ENCODE measurements at places on chromosomes 2 and 18. TPM values are rescaled to one million over a fixed set of nuclear protein-coding genes. Genes with fewer than 3 reads are reported as not detected.

DNA sequence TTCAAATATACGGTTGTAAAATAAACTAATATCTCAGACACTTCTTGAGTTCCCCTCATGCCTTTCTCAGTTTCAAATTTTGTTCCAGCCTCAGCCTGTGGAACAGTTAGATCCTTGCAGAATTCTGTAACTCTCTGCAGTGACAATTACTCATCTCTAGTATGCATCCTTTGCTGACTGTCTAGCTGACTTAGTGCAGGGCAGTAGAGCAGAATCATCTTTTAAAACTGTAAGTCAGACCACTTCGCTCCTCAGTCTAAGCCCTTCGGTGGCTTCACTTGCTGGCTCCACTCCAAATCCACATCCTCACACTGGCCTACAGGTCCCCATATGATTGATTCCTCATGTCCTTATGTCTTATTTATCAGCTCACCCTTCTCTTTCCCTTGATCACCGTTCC is 164.1 kb upstream of the ZSWIM2 start:
- no peak for DNase-seq

- peak; percentile 72 for DNase-seq
Measured at GRCh38 chr2:217903859-217904613, 98.8 kb downstream of the TNS1 start.

GRCh38 chr2:225678792-225679191 is 279.3 kb downstream of the NYAP2 start:
- no peak for DNase-seq

DNA sequence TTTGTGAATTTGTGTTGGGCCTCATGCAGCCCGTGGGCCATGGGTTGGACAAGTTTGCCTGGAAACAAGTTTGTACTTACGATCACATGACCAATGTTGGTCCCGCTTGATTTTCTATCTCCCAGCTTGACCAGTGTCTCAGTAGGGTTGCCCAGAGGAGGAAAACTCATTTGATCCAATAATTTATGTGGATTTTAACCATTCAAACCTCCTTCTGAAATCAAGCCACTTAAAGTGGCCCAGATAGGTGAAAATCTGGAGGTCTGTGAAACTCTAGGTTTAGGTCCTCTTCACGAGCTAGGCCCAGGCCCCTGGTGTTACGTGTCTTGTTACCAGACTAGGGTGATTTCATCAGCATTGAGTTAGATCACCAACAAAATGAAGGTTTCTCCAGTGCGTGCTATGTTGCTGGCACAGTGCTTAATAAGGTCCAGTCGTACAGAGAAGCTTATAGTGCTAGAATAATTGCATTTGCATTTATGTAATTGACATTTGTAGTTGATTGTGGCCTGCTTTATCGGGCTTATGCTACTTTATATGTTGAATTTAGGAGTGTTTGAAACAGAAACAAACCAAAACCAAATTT is 4.4 kb downstream of the ACTR2 start:
- DNase-seq, result peak; percentile 58

DNA sequence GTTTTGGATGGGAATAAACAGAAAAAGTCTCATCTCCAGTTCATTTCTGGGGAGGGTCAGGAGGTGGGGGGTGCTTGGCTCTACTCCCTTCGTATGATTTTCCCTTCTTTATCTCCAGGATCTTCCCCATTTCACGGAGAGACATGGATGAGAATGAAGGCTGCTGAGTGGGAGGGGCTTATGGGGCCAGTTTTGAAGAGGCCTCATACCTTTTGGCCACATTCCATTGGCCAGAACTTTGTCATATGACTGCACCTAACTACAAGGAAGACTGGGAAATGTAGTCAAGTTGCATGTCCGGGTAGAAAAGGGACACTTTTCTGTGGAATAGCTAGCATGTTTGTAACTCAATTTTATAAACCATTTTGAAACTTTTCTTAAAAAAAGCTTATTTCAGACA is 117.6 kb downstream of the NEDD4L start:
- peak; percentile 4 for DNase-seq

DNA sequence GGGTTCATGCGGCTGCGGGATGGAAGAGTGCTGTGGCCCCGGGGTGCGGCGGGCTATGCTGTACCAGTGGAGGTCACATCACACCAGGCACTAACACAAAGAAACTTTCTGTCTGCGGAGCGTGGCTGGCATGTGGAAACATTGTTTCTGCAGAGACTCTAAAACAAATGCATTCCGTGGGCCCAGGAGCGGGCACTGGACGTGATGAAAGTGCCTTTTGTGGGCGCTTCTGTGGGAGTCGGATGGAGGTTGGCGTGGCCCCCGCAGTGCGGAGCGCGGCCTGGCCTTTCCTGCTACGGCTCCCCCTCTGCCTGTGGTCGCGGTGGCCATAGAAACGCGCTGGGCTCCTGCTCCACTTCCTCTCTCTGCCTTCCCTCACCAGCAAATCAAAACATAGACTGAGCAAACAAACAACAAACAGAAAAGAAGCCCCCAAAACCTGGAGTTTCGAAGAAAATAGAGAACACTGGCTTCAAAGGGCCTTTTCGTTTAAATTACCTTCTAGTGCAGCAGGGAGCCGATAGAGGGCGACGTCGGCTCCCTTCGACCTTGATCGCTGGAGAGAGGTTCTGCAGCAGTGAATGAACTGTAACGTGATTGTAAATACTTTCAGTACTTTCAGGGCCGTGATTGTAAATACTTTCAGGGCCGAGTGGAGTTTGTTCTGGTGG is 51.4 kb downstream of the KIF5C start:
- no peak for DNase-seq

DNA sequence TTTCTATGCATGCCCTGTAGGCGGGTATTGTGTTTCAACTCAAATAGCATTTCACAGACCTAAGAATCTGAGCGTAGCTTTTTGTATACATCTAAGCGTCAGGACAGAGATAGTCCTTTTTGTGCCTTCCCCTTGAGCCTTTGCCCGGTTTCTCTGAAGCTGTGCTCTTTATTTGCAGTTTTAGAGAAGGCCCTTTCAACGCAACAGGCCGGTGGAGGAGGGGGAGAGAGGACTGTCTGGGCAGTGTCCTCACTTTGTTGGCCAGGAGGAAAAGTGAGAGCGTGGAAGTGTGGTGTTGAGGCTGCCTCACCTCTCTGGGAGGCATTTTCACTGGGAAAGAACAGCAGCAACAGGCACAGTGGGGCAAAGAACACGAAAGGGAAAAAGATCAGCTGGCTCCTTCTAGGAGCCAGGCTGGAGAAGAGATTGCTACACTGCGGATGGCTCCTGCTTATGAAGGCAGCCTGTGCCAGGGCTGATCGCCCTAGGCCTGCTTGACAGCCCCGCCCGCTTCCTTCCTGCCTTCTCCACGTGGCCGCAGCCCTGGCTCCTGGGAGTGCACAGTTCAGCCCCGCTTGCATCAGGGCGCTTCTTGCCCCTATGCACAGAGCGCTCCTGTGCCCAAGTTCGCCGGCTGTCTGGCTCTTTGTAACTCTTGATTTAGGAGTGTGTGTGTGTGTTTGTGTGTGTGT is 195.6 kb upstream of the POU3F3 start:
- DNase-seq, result peak; percentile 5

GRCh38 chr2:146079216-146079615 is 1559.3 kb upstream of the ZEB2 start:
- peak; percentile 20 for DNase-seq

DNA sequence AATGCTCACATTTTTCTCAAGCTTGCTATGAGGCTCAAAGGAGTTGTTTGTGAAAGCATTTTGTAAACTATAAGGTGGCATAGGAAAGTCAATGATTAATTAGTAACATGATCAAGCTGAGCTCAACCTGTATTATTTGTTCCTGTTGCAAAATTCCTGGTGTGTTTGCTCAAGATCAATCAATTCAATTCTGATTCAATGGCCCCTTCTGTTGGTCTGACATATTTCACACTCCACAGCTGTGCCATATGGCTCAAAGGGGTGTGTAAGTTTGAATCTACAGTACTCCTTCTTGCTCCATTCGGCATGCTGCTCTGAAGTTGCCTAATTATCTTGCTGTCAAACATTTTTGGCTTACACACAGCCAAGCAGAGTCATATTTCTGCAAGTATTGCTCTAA is 341.6 kb upstream of the LRP1B start:
- no peak for DNase-seq

GRCh38 chr18:69349912-69350597 is 50.6 kb upstream of the DOK6 start:
- DNase-seq, result no peak

DNA sequence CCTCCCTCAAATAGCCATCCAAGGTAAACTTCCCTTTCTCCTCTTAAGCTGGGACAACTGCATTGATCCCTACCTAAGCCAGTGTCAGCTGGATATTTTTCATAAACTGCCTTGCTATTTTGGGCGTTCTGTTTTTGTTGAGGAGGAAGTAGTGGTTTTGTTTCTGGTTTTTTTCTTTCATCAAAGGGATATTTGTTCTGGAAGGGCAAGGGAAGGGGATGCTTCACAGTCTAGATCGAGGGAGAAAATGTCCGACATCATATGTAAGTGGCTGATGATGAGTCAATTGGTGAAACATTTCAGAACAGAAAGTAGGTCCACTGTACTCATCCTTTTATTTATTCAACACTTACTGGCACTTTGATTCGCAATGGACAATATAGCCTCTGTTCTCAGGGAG is 31.0 kb downstream of the TANC1 start:
- peak; percentile 79 for DNase-seq

GRCh38 chr2:176518823-176519222 is 249.6 kb downstream of the MTX2 start:
- no peak for DNase-seq

DNA sequence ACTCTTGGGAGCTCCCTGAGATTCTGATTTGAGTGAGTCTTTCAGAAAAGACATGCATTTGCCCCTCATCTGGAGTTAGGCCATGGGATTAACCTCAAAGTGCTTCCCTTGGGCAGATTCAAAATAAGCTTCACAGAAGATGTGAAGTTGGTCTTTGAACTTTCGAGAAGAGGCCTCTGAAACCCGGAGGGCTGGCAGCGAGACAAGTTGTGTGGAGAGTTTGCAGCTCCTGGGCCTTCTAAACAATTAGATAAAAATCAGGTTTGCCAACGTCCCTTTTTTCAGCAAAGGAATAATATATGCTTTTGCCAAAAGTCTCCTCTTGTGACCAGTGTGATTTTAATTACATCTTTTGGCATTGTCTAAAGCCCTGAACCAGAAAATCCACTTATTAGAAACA is 489.7 kb downstream of the SOX11 start:
- DNase-seq, result peak; percentile 18

GRCh38 chr18:79772108-79772864 is 25.5 kb upstream of the KCNG2 start:
- DNase-seq, result no peak

DNA sequence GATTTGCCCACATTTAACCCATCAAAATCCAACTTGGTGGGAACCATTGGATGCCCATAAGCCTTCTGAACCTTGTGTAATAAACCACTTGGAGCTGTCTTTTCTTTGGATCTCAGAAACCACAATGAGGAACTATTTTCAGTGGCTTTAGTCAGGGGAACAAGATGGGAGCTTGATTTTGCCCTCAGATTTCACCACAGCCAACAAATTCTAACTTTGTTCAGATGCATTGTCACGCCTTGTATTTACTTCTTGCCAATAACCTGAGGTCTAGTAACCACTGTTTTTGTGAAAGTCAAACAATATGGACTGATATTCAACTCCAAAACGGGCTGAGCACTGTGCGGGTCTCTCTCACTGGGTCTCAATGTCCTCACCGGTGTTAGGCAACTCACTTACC is 508.2 kb downstream of the TNS1 start:
- DNase-seq, result no peak

GRCh38 chr2:119112230-119112629 is 46.3 kb downstream of the C1QL2 start:
- no peak for DNase-seq

DNA sequence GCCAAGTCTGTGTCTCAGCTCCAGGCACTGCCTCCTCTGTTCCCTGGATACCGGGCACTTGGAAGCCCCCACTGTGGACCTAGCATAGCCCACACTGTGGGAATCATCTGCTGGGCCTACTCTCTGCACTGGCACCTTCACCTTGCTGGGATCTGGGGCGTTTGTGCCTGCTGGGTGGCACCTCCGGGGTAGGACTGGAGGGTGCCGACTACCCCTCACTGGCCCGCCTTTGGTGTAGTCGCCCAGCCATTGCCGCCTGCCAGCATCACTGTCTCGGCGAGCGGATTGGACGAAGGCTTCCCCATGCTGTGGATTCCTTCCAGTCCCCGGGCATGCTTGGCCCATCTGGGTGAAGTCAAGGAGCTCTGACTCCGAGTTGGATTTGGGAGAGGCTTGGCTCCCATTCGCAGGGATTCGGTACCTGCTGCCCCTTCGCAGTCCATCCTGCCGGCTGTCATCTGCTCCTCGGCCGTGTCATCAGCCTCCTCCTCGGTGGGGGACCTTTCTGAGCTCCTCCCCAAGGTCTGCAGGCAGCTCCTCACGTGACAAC is 180.6 kb upstream of the HDAC4 start:
- DNase-seq, result no peak

DNA sequence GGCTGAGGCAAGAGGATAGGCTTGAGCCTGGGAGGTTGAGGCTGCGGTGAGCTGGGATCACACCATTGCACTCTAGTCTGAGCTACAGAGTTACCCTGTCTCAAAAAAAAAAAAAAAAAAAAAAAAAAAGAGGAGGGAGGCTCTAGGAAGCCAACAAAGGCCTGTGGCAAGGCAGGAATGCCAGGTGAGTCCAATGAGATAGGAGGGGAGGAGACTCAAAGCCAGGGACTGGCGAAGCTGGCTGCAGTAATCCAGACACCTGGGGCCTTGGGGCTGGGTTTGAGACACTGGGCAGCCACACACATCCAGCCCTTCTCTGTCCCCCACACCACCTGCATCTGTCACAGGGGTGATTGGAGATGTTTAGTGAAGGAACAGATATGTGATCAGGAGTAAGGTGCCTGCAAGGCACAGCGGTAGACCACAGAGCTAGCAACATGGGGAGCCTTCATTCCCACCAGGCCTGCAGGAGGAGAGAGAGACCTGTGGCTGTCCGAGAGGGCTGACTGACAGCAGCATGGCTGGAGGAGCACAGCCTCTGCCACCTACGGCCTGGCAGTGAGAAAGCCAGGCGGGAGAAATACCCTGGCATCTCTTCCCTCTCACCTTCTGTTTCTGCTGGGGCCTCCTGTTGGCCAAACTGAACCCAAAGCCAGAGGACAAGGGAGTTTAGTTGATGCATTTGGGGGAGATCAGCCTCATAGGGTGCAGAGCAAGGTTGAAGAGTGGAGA is 9.5 kb downstream of the CHPF start:
- DNase-seq, result no peak

RAD51AP2 gene
- 0.10 TPM for total RNA-seq

LIMS4 gene
- total RNA-seq, result 1.3 TPM

FHL2 gene
- 115 TPM for total RNA-seq

IL36B gene
- total RNA-seq, result not detected

CTNNA2 gene
- 4.3 TPM for total RNA-seq

HOXD13 gene
- not detected for total RNA-seq

All from astrocyte (in vitro differentiated cells and primary cell).